Thymus (tissue), 14 donors: ENCODE measurements at places on chromosomes 5 and 9. TPM values are rescaled to one million over a fixed set of nuclear protein-coding genes. Genes with fewer than 3 reads are reported as not detected.

GZMA gene
- total RNA-seq: 19.7 TPM

PTCH1 gene
- 2.5 TPM for total RNA-seq

SLC6A3 gene
- 0.33 TPM for total RNA-seq

BRINP1 gene
- total RNA-seq: 1.2 TPM

C6 gene
- total RNA-seq: 0.28 TPM

OLFML2A gene
- total RNA-seq: 2.9 TPM

ADGRD2 gene
- 0.09 TPM for total RNA-seq

GLRA1 gene
- total RNA-seq: not detected

OTULINL gene
- total RNA-seq: 14.9 TPM

MLANA gene
- not detected for total RNA-seq

LMNB1 gene
- 120 TPM for total RNA-seq

GCNT1 gene
- total RNA-seq: 5.2 TPM

SUSD1 gene
- 9.0 TPM for total RNA-seq

LCN2 gene
- 3.4 TPM for total RNA-seq

ERBIN gene
- 75.8 TPM for total RNA-seq

COQ4 gene
- total RNA-seq: 27.9 TPM
